ENCODE measurements at places on chromosomes 7 and 10.
A peak's percentile ranks its signal among the peaks of the same experiment; 100 is the strongest.

DNA sequence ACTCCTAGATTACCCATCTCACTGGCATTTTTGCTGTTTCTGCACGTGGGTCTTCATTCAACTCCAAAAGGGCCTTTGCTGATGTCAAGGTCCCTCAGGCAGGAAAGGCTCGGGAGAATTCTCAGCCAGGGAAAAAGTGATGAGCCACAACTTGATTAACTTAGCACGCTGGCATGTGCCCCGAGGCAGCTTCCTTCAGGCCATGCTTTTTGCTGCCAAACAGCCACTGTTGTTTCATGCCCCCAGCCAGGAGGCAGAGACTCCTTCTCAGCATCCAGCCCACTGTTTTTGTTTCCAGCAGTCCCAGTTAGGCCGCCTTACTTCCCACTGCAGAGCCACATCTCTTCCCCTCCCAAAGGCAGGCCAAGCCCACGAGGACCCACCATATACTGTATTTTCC lies 266.5 kb upstream of the YAE1 start:
- DNase-seq, result no peak

DNA sequence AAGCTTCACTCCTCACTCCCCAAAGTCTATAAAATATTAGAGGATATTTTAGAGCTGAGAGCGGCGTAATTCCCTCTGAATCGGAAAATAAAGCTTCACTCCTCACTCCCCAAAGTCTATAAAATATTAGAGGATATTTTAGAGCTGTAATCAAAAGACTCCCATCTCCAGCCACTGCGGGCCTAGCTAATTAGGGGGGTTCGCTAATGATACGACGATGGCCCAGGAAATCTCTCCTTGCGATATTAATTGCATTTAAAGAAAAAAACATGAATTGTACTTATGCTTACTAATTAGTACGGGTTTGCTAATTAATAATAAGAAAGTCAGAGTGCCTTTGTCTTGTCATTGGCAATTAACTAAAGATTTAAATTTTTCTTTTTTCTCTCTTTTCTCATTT lies 235.9 kb downstream of the MAD1L1 start:
- DNase-seq, result no peak

GRCh38 chr10:103660364-103661197 lies 167.1 kb downstream of the NEURL1 start:
- no peak for DNase-seq

DNA sequence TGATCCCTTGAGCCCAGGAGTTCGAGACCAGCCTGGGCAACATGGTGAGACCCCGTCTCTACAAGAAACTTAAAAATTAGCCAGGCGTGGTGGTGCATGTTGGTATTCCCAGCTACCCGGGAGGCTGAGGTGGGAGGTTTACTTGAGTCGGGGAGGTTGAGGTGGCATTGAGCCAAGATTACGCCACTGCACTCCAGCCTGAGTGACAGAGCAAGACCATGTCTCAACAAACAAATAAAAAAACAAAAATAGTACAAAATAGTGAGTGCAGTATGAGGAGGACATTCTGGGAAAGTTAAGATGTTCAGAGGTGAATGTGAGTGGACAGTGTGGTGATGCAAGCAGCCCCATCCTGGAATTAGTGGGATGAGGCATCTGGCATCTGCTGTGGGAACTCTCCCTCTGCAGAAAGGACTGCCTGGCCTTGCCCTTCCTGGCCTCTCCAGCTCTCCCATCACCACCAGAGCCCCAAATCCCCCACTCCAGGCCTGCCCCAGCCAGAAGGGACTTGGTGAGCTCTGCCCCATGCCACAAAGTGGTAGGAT lies 96.6 kb upstream of the PARD3 start:
- DNase-seq, result no peak

- DNase-seq, result no peak
Observed at GRCh38 chr7:39291628-39292410, 274.4 kb upstream of the YAE1 start.

DNA sequence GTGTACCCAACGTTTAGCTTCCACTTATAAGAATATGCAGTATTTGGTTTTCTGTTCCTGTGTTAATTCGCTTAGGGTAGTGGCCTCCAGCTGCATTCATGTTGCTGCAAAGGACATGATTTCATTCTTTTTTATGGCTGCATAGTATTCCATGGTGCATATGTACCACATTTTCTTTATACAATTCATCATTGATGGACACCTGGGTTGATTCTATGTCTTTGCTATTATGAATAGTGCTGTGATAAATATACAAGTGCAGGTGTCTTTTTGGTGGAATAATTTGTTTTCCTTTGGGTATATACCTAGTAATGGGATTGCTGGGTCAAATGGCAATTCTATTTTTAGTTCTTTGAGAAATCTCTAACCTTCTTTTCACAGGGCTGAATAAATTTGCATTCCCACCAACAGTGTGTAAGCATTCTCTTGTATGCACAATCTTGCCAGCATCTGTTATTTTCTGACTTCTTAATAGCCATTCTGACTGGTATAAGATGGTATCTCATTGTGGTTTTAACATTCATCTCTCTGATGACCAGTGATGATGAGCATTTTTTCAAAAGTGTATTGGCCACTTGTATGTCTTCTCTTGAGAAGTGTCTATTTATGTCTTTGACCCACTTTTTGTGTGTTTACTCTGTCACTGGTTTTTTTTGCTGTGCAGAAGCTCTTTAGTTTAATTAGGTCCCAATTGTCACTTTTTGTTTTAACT lies 72.5 kb upstream of the CC2D2B start:
- DNase-seq, result no peak

- DNase-seq, result no peak
Observed at GRCh38 chr7:33590916-33591315, 314.4 kb upstream of the BMPER start.

DNA sequence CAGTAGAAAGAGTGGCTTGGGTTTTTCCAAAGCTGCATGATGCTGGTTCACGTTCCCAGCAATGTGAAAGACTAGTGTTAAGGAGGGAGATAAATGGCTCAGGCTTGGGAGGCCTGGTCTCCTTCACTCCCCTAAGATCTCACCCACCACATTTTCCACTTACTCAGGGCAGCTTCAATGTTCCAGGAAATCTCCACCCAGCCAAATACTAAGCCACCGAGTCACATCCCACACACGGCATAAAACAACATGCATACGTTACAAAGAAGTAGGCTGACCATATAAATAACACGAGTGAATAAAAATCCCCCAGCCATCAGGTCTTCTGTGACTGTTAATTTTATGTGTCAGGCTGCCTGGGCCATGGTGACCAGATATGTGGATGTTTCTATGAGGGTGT lies 303.5 kb downstream of the SFMBT2 start:
- no peak for DNase-seq

GRCh38 chr10:43861966-43862751 lies 213.5 kb upstream of the ZNF32 start:
- no peak for DNase-seq

DNA sequence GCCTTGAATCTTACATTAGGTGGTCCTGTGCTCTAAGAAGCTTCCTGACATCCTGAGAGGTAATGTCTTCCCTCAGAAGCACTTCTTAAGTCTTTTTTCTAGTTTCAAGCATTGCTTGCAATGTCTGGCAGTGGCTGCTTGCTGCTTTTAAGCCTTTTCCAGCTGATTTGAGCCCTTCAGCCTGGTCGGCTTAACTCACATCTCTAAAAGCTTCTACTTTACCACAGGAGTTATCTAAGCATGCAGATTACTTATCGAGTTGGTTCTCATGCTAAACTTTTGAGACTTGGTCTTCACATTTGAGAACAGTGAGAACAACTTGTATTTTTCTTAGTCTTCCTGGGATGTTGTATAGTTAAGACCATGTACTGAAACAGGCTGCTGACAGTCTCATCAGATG lies 3.9 kb downstream of the LRMDA start:
- DNase-seq, result no peak

DNA sequence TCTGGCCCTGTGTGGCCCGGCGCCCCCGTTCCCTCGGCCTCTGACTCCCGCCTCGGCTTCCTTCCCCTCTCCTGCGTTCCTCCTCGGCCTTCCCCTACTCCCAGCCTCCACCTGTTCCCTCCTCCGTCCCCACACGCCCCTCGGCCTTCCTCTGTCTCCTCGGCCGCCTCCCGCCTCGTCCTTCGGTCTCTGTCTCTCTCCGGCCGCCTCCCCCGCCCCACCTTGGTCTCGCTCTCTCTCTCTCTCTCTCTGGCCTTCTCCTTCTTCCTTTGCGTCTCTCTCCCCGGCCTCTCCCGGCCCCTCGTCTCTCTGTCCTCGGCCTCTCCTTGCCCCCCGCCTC lies 588 bp downstream of the GET4 start:
- DNase-seq, result peak; percentile 21

- DNase-seq, result no peak
Observed at GRCh38 chr10:104331208-104331838, 6.9 kb downstream of the ITPRIP start.

GRCh38 chr10:3542185-3542611 lies 242.8 kb downstream of the KLF6 start:
- no peak for DNase-seq

DNA sequence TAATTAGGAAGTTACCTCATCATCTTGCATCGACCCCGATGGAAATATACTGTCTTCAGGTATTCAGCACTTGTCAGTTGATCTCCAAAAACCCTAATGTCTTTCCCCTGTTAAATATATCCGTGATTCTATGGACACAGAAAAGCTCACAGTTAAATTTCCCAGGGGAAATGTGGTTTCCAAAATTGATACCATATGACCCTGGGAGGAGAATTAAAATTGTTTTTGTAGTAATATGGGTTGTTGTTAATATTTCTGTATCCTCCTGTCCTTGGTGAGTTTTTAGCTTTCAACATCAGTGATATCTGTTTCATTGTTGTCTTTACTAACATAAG lies 132.1 kb downstream of the CELF2 start:
- no peak for DNase-seq

GRCh38 chr7:87225696-87226095 lies 6.2 kb upstream of the TMEM243 start:
- DNase-seq, result no peak

- no peak for DNase-seq
Observed at GRCh38 chr7:39624442-39624807, 1.1 kb downstream of the RALA start.

DNA sequence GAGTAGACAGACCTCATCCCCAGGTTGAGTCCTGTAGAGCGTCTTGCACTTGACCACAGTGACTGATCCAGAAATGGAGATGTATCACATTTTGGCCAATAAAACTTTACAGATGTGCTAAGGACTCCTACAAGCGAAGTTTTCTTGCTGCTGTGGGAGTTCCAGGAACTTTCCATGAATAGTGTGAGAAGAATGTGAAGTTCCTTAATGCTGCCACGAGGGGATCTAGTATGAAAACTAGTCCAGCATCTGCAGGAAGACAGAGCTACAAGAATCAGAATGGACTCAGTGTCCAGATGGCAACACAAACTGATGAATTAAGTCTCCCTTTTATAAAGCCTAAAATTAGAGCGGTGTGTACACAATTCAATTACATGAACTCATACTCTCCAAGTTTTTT lies 14.8 kb upstream of the LSM8 start:
- DNase-seq, result no peak

DNA sequence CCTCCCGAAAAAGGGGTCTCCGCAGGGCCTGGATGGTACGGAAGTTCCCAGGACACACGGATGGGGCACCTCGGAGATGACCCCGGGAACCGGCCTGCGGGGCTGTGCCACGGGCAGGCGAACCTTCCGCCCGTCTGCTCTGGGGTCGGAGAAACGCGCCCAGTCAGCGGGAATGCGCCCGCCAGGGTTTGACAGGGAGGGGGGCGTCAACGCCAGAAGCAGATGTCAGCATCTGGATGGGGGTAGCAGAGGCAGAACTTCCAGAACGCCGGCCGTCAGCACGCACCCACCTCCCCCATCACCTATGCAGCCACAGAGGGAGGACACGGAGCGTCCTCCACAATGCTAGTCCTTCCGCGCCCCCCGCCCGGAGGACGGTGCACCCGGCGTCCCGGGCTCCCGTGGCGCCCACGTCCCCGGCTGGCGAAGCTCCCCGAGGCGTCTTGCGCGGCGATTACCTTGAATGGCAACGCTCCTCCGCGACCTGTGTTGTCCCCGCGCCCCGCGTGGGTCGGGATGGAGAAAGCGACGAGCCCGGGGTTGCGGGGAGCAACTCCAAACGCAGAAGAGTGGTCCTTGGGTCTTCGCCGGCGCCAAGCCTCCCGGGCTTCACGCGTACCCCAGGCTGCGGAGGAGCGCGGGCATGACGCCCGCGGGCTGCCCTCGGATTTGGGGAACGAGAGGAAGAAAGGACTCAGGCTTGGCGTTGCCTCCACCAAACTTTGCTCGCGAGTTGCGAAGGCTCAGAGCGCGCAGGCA lies 561 bp downstream of the FGFR2 start:
- peak; percentile 44 for DNase-seq

DNA sequence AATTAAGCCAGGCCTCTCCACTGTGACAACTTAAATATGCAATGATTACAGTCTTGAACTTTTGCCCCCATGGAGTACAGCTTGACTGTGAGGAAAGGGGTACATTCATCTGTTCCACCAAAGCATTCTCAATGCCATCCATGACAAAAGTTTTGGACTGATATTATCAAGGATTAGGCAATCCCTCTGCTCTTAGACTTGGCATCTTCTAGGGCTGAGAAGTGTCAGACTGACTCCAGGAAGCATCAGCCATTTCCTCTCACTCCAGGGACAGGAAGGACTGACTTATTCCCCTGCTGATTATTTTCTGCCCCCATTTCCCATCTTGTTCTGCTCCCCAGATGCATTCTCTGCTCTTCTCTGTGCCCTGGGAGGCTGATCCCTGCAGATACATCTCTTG lies 69.7 kb downstream of the ZNF365 start:
- DNase-seq, result peak; percentile 65

DNA sequence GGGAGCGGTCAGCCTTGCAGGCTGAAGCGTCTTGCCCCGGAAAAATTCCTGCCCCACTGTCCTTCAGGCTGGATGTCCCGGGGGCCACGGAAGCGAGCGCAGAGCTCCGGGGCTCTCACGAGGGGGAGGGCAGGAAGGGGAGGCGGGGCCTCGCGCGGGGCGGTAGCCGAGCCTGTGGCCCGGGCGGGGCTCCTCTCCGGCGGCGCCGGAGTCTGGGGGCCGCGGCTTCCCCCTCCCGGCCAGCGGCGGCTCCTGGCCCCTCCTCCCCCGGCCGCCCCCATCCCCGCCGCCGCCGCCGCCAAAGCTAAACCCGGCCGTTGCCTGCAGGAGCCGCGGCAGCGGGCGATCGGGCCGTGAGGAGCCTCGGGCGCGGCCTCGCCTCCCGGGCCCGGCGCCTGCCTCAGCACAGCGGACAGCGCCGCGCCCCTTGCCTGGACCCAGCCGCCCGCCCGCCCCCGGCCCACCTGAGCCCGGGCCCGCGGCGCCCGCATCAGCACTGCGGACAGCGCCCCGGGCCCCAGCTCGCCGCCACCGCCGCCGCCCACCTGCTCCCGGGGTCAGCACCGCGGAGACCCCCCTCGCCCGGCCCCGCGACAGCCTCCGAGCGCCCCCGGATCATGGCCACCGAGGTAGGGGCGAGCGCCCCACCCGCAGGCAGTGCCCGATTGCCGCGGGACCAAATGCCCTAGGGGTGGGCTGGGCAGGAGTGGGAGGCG lies at the start of gene GOLGA7B:
Gene GOLGA7B, plus strand, starts transcription at position 157 of the 716 bp plus-strand sequence. Its CDS starts 461 bp downstream, at position 618.
- peak; percentile 93 for DNase-seq

GRCh38 chr7:130131964-130132875 lies 61.9 kb downstream of the KLHDC10 start:
- no peak for DNase-seq
